ENCODE measurements at places on chromosomes 13 and 19.
A peak's percentile ranks its signal among the peaks of the same experiment; 100 is the strongest.

GRCh38 chr13:29886446-29886845, 36.0 kb upstream of the UBL3 start:
- DNase-seq = peak; percentile 2

- no peak for DNase-seq
These were observed 67.6 kb downstream of the TEX29 start for GRCh38 chr13:111387945-111388600.

- no peak for DNase-seq
These were observed 9.2 kb downstream of the JOSD2 start for GRCh38 chr19:50501568-50502475.

DNA sequence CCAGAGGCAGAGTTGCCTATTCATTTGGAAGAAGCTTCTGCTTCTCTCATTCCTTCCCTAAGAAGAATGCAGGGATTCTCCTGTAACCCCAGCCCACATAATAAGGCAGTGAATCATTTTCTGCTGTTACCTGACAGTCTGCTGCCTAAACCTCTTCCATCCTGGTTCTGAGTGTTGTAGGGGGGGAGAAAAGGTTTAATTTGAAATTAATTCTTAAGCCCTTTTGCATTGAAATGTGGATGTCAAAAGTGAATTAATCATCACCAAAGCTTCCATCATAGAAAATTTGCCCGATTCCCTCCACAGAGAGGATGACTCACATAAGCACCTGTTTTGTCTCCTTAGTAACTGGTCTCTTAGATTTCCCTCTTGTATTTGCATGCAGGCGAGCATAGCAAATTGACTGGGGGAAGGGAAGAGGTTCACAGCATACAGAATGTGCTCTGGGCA, 146.7 kb upstream of the FNDC3A start:
- no peak for DNase-seq

GRCh38 chr13:35894636-35895035, 236.5 kb downstream of the DCLK1 start:
- no peak for DNase-seq

GRCh38 chr13:52128714-52129700, at the start of gene NEK5:
TSS of gene NEK5 (minus strand) at chr13:52129073. CDS start at chr13:52127482, 1,591 bp downstream.
- peak; percentile 9 for DNase-seq

DNA sequence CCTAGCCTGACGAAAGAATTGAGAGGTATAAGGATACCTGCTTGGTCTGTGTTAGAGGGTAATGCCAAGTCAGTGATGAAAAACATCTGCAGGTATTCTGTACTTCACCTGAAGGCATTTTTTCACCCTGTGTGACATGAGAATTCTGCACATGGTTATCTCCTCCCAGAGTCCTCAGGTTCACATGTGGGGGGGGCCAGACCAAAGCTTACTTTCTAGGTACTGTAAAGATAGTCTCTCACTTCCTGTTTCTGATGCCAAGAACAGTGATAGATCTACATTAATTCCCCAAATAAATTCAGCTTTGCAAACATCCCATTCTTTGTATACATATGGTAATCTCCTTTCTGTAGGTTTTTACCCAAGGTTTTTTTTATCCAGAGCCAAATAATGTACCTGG, 53.4 kb downstream of the GPC6 start:
- DNase-seq = no peak

GRCh38 chr13:85411591-85411990, 387.6 kb downstream of the SLITRK6 start:
- DNase-seq = no peak

DNA sequence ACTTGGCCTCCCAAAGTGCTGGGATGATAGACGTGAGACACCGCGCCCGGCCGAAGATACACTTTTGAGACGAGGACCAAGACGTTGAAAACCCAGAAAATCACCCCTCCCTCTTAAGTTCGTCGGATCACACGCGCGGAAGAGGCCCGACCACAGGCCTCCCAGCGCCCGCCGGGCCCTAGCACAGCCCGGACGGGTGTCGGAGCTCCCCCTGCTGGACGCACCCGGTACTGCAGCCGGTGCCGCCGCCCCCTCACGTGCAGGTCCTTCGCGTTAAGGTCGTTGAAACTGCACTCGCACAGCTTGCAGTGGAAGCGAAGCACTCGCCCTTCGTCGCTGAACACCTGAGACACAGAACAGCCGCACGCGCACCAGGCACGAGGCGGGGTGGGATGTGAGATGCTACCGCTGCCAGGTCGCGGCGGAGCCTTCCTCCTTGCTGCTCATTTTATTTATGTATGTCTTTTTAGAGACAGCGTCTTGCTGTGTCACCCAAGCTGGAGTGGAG, 35.7 kb upstream of the MATK start:
- peak; percentile 82 for DNase-seq

GRCh38 chr13:93268327-93269028, 41.9 kb downstream of the GPC6 start:
- no peak for DNase-seq

GRCh38 chr13:111970494-111971141, 96.3 kb upstream of the SOX1 start:
- DNase-seq = no peak

DNA sequence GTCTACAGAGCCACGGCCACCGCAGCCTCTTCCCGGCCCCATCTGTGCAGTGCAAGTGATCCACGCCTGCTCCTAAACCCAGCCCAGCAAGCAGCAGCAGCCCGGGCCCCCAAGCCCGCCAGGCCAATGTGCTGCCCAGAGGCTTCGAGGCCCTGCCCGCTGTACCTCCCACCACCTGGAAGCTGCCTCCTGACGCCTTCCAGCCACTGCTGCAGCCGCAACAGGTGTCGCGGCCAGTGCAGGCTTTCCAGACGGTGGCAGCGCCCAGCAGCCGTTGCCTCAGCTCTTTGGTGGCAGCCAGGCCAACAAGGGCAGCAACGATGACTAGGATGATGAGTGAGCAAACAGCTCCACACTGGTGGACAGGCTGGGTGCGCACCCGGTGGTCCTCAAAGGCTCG, 50.2 kb upstream of the TPM4 start:
- DNase-seq = no peak

- DNase-seq = no peak
These were observed 80.0 kb downstream of the KDM4B start for GRCh38 chr19:5048727-5049553.

GRCh38 chr19:6828306-6828697, 55.8 kb downstream of the VAV1 start:
- no peak for DNase-seq

GRCh38 chr13:94673851-94674250, 38.5 kb downstream of the SOX21 start:
- no peak for DNase-seq

- DNase-seq = no peak
These were observed 21.0 kb upstream of the SIAH3 start for GRCh38 chr13:45872566-45872965.

DNA sequence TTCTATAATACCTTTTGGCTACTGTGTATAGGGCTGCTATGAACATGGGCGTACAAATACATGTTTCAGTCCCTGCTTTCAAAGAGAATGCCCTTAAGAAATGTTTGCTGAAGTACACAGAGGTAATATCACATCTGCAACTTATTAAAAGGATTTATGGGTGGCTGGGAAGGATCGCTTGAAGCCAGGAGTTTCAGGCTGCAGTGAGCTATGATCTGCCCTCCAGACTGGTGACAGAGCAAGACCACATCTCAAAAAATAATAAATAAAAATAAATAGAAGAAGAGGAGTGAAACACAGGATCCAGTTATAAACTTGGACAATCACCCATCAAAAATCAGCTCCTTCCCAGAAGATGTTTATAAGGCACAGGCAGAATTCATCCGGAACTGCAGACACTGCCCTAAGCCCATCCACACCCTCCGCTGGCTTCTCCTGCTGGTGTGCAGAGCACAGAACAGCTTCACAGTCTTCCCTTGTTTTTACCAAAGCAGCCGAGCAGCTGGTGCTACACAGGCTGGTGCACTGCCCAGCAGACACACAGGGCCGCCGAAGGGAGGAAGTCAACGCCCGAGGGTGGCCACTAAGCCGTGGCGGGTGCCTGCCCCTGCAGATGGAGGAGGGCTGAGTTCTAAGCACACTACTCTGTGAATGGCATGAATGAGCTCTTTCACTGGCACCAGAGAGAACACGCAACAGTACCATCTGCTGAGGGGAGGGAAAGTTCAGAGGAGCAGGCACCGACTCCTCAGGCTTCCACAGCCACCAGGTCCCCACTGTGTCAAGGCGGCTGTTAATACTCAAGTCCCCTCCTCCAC, 44.0 kb downstream of the BRD4 start:
- DNase-seq = no peak

DNA sequence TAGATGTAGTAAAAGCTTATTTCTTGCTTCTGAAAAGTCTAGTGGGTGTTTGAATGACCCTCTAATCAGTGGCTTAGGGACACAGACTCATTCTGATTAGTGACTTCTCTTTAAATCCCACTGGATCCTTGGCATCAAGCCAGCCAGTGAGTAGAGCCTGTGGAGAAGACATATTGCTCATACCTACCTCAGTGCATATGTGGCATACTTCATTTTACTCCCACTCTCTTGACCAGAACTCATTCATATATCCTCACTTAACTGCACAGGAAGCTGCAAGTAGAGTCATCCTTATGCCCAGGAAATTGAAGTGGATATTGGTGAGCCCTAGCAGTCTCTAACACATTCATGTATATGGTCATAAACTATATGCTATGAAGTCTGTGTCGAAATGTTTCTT, 148.3 kb downstream of the PDS5B start:
- no peak for DNase-seq

DNA sequence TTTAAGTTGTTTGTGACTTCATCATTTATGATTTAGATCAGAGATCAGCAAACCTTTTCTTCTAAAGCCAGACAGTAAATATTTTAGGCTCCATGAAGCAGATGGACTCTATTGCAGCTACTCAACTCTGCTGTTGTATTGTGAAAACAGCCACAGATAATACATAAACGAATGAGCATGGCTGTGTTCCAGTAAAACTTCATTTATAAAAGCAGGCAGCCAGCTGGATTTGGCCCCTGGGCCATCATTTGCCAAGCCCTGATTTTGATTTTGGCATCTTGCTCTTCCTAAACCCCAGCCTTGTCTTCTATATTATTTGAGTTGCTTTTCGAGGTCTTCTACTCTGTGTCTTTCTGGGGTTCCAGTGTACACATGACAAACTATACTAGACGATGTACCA, 41.3 kb downstream of the RNASEH2B start:
- no peak for DNase-seq

- no peak for DNase-seq
These were observed 100.4 kb downstream of the DCLK1 start for GRCh38 chr13:36030670-36031331.

- DNase-seq = no peak
These were observed at the start of gene PLPP2 for GRCh38 chr19:291006-291521. TSS of gene PLPP2 (minus strand) at chr19:291403. CDS start at chr19:291336, 67 bp downstream.

DNA sequence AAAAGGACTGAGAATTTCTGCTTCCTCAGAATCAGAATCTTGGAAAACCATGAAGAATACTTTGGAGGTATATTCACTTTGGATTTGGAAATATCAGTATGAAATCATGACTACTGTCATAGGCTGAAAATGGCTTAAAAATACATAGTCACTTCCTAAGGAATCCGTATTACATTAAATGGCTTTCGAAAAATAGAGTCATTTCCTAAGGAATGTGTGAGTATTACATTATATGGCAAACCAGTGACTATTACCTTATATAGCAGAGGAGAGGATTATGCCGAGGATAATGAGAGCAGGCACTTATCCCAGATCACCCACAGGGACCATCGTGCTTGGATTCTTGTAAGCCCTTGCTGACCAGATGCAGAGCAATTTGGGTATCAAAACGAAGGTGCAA, 1471.8 kb downstream of the EFNB2 start:
- no peak for DNase-seq

DNA sequence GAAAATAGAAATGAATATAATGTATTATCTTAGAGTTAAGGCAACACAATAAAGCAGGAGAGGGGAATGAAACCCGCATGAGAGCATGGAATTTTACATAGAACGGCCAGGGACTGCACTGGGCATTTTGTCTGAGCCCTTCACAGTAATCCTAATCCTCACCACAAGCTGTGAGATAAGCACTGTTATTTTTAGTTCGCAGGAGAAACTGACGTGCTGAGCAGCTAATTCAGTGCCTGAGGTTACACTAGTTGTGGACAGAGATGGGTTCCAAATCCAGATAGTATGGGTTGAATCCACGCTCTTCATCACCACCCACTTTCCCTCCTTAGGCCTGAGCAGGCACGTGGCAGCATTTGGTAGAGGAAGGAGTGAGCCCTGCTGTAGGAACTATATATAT, 24.8 kb upstream of the ZNF527 start:
- no peak for DNase-seq

DNA sequence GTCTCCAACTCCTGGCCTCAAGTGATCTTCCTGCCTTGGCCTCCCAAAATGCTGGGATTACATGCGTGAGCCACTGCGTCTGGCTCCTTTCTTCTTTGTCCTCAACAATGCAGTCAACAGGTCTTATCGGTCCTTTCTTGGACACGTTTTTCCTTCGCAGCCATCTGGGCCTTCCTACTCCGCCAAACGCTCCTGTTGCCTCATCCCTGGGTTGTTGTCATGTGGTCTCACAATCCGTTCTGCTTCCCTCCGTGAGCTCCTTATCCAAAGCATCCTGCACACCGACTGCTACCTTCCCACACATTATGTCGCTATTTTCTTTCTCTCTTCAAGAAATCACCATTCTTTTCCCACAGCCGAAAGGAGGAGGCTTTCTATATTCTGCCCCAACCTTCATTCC, 306.8 kb downstream of the DCLK1 start:
- no peak for DNase-seq

- DNase-seq = no peak
These were observed 168.6 kb upstream of the RFC3 start for GRCh38 chr13:33649212-33649878.

DNA sequence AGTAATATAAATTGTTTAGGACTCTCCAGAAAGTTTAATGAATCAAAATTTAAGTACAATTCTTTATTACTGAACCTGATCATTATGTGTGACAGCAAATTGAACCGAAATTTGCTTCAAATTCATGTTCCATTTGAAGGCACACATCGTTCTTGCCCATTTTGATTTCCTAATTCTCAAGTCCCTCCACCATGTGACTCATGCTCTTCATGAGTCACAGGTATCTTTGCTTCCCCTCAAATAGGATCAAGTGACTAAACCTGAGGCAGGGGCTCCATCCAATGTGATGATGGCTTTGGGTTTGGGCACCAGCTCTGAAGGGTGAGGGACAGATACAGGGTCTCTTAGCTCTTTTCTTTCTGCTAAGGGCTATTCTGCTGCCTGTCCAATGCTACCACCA, 86.1 kb downstream of the THSD1 start:
- no peak for DNase-seq
